G401 (cell line): ENCODE measurements at places on chromosomes 3 and 15.

DNA sequence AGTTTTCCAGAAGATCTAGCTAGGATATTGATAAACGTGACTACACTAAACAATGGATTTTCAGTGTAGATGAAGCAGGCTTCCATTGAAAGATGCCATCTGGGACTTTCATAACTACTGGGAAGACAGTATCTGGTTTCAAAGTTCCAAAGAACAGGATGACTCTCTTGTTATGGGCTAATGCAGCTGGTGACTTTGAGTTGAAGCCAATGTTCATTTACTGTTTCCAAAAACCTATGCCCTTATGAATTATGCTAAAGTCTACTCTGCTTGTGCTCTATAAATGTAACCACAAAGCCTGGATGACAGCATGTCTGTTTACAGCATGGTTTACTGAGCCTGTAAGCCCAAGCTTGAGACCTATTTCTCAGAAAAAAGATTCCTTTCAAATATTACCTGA lies 245.4 kb downstream of the GBE1 start:
- no peak for DNase-seq

DNA sequence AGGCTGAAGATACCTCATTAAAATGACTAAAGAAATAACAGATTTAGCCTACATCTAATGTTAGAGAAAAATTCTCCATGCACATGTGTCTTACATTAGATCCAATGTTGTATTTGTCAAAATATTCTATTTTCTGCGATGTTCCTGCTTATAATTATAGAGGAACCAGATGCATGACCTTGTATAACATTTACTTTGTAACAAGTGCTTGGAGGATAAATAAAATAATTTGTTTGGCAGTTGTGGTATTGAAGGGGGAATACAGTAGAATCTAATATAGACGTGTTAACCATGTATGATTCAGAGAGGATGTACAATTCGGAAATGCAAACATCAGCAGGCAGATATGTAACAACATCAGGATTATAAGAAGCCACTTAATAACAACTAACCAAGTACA lies 922.2 kb downstream of the TUSC7 start:
- DNase-seq = no peak

GRCh38 chr3:30400926-30401325 lies 205.5 kb upstream of the TGFBR2 start:
- DNase-seq = no peak

GRCh38 chr3:123347691-123348264 lies 101.1 kb downstream of the ADCY5 start:
- no peak for DNase-seq

DNA sequence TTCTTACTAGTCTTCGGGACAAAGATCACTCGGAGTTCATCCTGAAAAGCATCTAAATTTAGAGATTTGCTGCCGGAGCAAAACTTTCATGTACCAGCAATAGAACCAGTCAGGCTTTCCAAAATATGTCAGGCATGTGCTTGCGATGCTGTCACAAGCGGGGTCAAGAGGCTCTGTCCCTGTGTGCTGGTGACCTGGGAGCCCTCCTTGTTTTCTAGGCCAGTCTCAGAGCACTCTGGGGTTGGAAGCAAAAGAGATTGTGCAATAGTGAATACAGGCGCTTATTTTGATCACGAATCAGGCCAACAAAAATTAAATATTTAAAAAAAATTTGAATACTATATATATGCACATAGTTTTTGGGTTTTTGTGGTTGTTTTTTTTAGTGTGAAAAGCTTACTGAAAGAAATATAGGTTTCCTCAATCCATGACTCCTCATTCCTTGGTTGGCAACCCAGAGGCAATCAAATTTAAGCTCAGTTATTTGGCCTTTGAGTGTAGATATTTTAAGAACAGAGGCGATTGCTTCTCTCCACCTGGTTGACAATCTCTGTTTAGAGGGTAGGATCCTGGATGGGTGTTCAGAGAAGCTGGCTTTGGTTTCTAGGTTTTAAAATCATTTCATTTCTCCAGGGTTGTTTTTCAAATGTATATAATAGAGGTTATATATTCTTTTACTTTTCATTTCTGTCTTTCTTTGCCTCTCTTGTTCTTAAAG lies 8.4 kb upstream of the KLHL24 start:
- no peak for DNase-seq

GRCh38 chr3:111547631-111548030 lies 5.6 kb downstream of the CD96 start:
- no peak for DNase-seq

- DNase-seq = no peak
Observed at GRCh38 chr15:94052711-94053110, 178.7 kb upstream of the MCTP2 start.

GRCh38 chr15:95162967-95163531 lies 931.7 kb downstream of the MCTP2 start:
- DNase-seq = no peak

GRCh38 chr3:137792626-137793271 lies 28.6 kb downstream of the SOX14 start:
- peak; percentile 3 for DNase-seq

DNA sequence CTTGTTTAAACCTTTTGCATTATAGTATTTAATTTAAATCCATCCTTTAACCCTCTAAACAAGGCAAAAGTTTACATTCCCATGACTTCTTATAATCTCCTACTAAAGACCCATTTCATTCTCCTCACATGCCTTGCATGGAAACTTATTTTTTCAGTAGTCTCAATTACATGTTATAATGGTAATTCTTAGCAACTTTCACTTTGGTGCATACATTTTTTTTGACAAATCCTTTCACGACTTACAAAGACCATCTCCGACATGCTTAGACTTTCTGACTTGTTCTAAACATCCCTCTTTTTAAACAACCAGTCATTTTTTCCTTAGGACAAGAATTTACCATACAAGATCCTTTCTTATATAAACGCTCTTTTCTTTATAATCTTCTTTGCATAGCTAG lies 615.4 kb upstream of the GBE1 start:
- DNase-seq = no peak

- DNase-seq = no peak
Observed at GRCh38 chr3:3355442-3355841, 176.0 kb upstream of the CRBN start.

- no peak for DNase-seq
Observed at GRCh38 chr3:64058566-64058965, 35.3 kb upstream of the PSMD6 start.

DNA sequence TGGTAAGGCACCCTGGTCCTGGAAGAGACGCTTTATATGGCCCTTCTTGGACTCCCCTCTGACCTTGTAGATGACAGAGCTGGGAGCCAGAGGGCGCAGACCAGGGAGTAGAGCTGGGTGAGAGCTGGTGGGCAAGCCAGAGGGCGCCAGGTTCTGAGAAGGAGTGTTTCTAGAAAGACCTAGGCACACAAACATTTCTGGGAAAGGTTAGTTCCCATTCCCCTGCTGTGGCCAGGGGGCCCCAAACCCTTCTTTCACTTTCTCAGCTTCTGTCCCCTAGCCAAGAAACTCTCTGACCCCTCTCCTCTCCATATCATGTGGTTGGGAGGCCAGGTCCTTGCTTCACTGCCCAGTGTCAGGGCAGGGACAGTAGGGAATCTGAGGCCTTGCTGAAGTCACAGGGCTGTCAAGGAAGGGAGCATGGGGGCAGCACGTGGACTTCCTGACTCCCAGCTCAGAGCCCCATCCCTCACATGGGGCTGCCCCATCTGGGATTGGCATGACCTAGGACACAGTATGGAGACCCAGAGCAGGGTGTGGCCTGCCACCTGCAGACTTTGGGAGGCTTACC lies 3.6 kb downstream of the HEMK1 start:
- DNase-seq = no peak

DNA sequence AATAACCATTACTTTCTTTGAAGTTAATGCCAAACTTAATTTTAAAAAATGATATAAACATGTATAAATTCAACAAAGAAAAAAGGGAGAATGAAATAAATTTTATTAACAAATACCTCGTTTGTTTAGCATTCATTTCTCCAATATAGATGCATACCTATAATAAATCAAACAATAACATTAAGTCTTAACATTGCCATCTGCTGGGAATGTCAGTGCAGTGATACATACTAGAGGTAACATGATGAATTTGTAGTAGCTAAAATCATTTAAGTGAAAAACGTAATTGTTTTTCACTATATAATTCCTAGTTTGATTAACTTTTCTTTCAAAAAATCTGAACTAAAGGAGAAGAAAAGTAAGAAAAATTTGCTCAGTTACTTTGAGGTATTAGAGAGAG lies 340.2 kb upstream of the CBLB start:
- peak; percentile 24 for DNase-seq

DNA sequence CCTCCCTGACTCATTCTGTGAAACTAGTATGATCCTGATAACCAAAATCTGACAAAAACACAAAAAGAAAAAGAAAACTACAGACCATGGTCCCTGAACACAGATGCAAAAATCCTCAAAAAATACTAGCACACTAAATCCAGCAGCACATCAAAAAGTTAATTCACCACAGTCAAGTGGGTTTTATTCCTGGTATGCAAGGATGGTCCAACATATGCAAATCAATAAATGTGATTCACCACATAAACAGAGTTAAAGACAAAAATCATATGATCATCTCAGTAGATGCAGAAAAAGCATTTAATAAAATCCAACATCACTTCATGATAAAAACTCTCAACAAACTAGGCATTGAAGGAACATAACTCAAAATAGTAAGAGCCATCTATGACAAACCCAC lies 12.8 kb downstream of the SAXO2 start:
- no peak for DNase-seq

DNA sequence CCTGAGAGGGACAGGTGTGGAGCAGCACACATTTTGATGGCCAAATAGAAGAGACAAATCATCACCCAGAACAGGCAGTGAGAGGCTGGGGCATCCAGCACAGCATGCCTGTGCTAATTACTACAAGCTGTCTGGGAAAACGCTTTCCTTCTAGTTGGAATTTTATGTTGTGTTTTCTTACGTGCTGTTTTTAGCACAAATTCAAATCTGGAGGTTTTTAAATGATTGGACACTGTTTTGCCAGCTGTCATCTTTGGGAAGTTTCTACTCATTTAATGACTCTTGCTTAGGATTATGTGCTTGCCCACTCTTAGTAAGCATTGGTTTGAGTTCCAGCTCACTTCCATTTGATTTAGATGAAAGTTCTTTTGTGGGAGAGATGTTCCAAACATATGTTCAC lies 43.5 kb downstream of the EAF1 start:
- no peak for DNase-seq

GRCh38 chr3:152076148-152076547 lies 192.6 kb upstream of the MBNL1 start:
- no peak for DNase-seq

- peak; percentile 64 for DNase-seq
Observed at GRCh38 chr15:51192521-51193280, 98.0 kb upstream of the TNFAIP8L3 start.

- no peak for DNase-seq
Observed at GRCh38 chr3:36677331-36678007, 86.9 kb downstream of the DCLK3 start.
